ENCODE measurements at places on chromosomes 6 and 20.

- no peak for DNase-seq
Observed at GRCh38 chr20:61252601-61253263, 671 bp downstream of the CDH4 start.

DNA sequence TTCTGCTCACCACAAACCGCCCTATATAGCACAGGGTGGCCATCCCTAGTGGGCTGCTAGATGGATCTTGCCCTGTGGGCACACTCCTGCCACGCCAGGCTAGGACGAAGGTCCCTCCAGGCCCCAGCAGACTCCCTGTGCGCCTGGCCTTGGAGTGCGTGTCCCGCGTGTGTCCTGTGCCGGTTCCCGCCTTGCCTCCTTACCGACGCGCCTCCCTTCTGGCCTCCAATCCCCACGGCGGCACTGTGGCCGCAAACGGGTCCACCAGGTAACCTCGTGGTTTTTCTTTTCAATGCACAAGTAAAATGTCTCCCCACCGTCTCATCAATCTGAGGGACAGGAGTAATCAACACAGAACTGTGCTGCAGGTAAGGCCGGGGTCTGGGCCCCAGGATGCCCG, 133.8 kb upstream of the PHACTR3 start:
- no peak for DNase-seq

- DNase-seq = no peak
Observed at GRCh38 chr20:58851969-58852458, 502 bp upstream of the GNAS start.

- DNase-seq = no peak
Observed at GRCh38 chr6:16918586-16918985, 157.3 kb upstream of the ATXN1 start.

GRCh38 chr20:20993372-20993771, 112.8 kb downstream of the LINC00237 start:
- DNase-seq = no peak

DNA sequence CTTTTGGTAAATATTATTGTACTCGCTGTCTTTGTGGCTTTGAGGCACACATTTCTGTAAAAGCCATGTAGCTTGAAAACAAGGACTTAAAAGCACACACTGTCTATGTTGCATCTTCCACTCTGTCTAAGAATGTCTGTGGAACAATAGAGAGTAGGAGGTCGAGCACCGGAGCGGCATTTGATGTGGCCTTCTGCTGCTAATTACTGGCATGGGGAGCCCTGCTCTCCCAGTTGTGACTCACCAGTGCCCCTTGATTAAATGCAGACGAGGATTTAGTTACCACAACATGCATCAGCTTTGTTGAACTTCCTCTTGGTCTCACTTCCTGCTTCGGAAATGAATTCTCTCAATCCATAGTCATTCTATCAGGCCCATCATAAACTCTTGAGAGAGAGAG, 680.7 kb upstream of the SLC35B3 start:
- DNase-seq = no peak

- no peak for DNase-seq
Observed at GRCh38 chr6:97465877-97466561, 183.0 kb upstream of the MMS22L start.

GRCh38 chr6:170265655-170266054, 25.2 kb downstream of the DLL1 start:
- DNase-seq = no peak

GRCh38 chr6:30101444-30102413, 11.2 kb downstream of the TRIM31 start:
- DNase-seq = peak; percentile 72

- no peak for DNase-seq
Observed at GRCh38 chr6:19842030-19842615, 5.0 kb downstream of the ID4 start.
